B cell (primary cell): ENCODE measurements at places on chromosomes 4 and X. TPM values are rescaled to one million over a fixed set of nuclear protein-coding genes. Genes with fewer than 3 reads are reported as not detected.
A peak's percentile ranks its signal among the peaks of the same experiment; 100 is the strongest.

DNA sequence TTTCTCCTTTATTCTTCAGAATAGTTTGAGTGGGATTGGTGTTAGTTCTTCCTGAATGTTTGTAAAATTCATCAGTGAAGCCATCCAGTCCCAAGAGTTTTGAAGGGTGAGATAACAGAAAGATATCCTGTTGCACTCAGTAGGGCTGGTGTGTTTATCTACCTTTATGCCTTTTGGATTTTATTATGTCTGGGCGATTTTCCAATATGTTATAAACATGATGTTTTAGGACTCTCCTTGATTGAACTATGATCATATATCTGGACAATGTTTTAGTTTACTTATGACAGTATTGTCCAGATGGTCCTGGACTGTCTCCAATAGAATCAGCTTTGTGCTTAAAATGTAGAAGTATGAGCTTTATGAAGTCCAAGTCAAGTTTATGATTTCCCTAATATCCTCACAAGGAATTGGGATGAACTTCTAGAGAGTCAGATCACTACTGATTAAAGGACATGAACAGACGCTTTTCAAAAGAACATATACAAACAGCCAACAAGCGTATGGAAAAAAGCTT is 77.6 kb upstream of the ITM2A start:
- DNase-seq = no peak

GRCh38 chrX:115499112-115499805 is 61.7 kb upstream of the PLS3 start:
- no peak for DNase-seq

DNA sequence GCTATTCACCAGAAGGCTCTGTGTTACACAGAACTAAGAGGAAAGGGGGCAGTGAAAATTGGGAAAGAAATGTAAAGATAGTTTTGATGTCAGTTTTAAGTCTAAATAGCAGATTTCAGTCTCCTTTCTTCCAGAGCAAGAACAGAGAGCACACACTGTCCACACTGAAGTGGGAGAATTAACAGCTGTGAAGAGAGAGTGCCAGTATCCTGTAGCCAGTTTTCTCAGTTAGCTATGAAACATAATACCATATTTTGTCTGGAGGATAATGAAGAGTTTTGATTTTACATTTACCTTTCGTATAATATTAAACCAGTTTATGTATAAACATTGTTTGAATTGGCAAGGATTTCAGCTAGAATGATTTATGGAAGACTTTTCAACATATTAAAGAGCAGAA is 35.1 kb downstream of the FBXO8 start:
- no peak for DNase-seq

GRCh38 chr4:10033191-10033881 is 12.0 kb upstream of the SLC2A9 start:
- peak; percentile 27 for DNase-seq

GRCh38 chrX:108732630-108733321 is 3.6 kb downstream of the IRS4 start:
- DNase-seq = no peak

GRCh38 chr4:76968937-76969336 is 19.4 kb downstream of the SEPTIN11 start:
- no peak for DNase-seq

DNA sequence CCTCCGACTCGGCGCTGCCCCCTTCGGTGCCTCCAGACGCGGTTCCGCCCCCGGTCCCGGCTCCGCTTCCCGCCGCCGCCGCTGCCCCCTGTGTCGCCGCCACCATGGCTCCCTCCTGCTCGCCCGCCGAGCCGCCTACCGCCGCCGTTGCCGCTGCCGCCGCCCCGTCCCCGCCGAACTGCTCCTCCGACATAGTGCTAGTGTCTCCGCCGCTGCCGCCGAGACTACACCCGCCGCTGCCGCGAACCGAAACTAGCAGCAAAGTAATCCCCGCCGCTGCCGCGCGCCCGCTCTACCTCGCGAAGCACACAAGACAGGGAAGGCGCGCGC is 340 bp downstream of the HNRNPD start:
- no peak for DNase-seq

GRCh38 chrX:48890934-48891401 is 6.6 kb downstream of the TIMM17B start:
- DNase-seq = no peak

- no peak for DNase-seq
These were observed 52.4 kb downstream of the MAP3K15 start for GRCh38 chrX:19462879-19463278.

DNA sequence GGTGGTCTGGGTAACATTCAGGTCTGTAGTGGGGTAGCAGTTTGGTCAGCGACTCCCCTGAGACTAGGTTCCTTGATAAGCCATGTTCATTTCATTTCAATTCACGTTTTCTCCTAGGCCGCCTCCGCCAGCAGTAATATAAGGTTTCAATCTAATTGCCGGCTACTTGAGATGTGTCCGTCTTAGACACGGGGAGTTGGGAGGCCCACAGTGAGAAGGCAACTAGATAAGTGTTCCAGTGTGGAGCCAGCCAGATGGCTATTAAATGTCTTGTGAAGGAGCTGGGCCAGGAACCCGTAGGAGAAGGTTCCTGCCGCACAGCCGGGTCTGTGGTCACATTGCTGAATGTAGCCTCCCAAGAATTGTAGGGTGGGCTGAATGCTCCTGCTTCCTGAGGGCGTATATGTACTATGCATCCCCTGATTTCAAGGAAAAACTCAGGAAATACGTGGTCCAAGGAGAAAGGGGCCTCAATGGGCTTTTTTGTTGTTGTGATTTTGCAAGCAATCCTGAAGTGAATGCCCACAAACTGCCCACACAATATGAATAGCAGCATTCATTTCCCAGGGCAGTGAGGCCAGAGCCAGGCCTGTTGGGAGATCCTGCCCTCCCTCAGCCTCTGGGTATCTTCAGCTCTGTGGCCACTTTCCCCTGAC is 220.6 kb upstream of the RPL34 start:
- no peak for DNase-seq

The ABCG2 gene
- 0.01 and 0.06 TPM in 2 replicates for polyA plus RNA-seq

- no peak for DNase-seq
These were observed 162.9 kb upstream of the USP9X start for GRCh38 chrX:40922307-40922706.

DNA sequence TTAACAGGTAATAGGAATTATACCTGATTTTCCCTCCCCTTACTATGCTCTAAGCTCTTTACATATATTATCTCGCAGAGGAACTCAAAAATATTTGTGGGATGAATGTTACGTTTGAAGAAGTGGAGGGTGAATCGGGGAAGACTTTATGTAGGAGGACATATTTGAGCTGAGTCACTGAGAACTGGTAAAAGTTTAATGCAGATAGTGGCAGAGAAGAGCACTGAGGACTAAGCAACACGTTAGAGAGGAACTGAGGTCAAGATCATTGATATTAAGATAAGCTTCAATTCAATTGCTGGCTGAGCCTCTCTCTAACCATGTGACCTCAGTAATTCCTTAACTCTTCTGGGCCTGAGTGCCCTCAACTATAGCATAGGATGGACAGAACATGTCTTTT is 26.4 kb upstream of the ELOVL6 start:
- DNase-seq = no peak

- DNase-seq = peak; percentile 25
These were observed 6.0 kb downstream of the UGT2B17 start for GRCh38 chr4:68570122-68570507.

The SPON2 gene
- 5.1 and 7.9 TPM in 2 replicates for polyA plus RNA-seq

The ADGRL3 gene
- polyA plus RNA-seq = not detected in 2 replicates

- no peak for DNase-seq
These were observed 2.9 kb upstream of the NHS start for GRCh38 chrX:17372052-17372451.

DNA sequence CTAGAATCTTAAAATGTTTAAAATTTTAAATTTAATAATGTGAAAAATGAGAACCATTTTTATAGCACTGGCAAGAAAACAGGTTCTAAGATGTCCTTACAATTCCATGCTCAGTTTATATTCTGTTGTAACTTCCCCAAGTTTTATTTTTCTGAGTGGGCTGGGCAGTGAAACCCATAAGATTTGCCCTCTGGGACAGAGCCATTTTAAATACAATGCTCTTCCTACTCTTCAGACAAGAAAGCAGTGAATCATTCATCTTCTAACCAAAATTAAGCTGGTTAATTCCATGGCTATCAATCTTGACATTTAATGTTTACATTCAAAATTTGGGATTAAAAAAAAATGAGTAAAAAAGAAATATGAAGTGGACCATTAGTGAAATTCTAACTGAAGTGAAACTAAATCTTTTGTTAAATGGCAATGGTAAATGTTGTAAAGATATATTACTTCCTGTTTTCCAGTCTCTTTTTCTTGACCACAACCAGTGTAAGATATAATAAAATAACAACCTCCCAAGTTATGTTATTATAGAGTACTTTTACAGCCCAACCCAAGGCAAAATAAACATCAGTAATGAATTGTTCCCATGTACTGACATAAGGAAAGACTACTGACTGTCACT is 37.2 kb upstream of the PTPN13 start:
- no peak for DNase-seq

DNA sequence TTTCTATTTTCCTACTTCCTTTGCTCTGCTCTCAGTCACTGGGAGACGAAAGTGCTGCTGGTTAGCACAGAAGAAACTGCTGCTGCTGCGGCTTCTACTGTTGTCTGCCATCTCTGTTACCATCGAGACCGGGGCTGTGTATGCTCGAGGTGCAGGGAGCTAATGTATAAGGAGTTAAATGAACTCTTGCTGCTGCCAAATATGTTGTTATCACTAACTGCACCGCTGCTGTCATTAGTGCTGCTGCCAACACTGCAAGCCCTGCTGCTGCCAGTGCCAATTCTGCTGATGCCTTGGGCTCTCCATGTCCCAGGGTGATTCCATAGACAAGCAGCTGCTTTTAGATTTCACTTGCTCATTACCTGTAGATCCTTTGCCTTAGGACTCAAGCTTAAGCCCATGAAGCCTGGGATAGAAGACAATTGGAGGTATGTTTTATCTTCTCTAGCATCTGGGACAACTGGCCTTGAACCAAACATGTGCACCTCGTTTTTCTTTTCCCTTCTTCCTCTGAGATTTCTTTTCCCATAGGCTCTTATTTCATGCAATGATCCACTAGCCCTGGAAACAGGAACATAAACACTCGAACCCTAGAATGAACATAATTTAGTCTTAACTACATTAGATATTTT is 107.8 kb downstream of the CCSER1 start:
- DNase-seq = no peak

- DNase-seq = no peak
These were observed 514.4 kb downstream of the RPA4 start for GRCh38 chrX:97398030-97398551.

The SPANXN3 gene
- polyA plus RNA-seq = not detected in 2 replicates
